Inflammatory macrophage treated with lipopolysaccharide for 1 hour (primary cell): ENCODE measurements at places on chromosomes 6 and 20.

- no peak for DNase-seq
Observed at GRCh38 chr6:34425132-34425497, 754 bp downstream of the RPS10 start.

GRCh38 chr6:149723771-149724417, 6.0 kb upstream of the LATS1 start:
- DNase-seq, result peak; percentile 61

DNA sequence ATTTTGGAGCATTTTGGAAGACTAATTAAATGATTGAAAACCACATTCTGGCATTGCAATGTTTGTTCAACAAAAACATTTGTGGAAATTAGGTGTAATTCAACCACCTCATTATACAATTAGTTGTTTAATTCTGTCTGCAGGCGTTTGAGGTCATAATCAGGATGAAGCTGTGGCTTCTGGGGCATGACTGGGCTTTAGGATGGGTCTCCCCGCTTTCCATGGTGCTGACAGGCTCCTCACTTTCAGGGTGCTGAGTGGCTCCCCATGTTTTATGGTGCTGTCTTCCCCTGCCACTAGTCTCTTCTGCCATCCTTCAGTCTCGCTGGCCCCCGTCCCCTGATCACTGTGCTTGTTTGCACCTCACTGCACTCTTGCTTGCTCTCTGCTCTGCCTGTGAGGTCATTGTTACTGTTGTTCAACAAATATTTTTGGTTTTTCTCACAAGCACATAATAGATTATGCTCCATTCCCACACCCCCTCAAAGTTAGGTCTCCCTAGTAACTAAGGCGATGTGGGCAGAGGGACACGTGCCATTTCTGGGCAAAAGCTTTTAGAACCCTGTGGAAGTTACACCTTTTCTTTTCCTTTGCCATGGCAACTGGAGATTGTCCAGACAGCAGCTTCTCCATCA, 25.4 kb upstream of the ZNF831 start:
- DNase-seq, result no peak

GRCh38 chr6:30816791-30817739, 67.3 kb upstream of the DDR1 start:
- peak; percentile 99 for DNase-seq

GRCh38 chr20:44021186-44021585, 106.5 kb downstream of the TOX2 start:
- no peak for DNase-seq

DNA sequence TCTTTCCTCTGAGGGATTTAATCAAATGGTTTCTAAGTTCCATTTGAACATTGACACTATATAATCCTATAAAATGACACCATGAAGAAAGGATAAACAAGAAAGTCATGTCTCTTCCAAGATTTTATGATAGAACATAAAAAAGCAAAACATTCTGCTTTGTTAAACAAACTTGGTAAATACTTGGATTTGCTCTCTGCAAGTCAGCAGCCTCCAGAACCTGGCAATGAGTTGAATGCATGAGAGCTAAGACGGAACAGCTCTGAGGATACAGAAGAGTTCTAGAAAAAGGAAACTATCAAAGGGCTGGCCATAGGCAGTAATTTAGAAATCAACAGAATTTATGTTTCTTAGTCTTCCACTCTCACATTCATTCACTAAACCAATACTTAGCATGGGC, 656.0 kb upstream of the ID4 start:
- no peak for DNase-seq

DNA sequence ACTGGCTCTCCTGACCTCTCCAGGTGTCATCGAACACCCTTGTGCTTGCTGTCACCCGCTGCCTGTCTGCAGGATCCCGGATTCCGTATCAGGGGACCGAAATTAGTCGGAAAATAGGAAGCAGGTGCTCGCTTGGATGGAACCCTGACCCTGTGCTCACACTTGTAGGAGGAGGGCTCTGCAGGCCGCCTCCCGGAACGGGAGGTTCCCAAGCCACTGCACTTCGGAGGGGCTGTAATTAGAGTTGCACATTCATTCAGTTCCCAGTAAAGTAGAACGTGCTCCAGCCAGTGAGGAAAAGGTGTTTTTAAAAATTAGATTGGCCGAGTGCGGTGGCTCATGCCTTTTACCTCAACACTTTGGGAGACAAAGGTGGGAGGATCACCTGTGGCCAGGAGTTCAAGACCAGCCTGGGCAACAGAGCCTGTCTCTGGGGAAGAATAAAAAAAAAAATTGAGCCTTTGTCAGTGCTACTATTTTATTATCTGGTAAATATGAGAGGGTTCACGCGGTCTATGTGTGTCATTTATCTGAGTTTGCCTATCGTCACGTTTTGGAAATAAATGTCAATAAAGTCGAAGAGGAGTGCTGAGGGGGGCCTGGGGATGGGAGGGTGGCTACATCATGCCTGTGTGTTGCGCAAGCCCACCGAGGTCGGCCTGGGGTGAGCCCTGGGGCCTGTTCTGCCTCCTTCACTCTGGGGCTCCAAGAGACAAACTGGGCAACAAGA, 1.5 kb upstream of the GMEB2 start:
- peak; percentile 53 for DNase-seq

GRCh38 chr6:624979-625378, 31.9 kb downstream of the HUS1B start:
- no peak for DNase-seq
